ENCODE measurements at places on chromosomes 2 and 18.

GRCh38 chr2:223860809-223861738, 23.7 kb upstream of the AP1S3 start:
- DNase-seq: no peak

- DNase-seq: no peak
These were observed 54.1 kb downstream of the RNU4ATAC start for GRCh38 chr2:121584741-121585140.

- no peak for DNase-seq
These were observed 54.0 kb upstream of the GPR45 start for GRCh38 chr2:105187531-105187930.

DNA sequence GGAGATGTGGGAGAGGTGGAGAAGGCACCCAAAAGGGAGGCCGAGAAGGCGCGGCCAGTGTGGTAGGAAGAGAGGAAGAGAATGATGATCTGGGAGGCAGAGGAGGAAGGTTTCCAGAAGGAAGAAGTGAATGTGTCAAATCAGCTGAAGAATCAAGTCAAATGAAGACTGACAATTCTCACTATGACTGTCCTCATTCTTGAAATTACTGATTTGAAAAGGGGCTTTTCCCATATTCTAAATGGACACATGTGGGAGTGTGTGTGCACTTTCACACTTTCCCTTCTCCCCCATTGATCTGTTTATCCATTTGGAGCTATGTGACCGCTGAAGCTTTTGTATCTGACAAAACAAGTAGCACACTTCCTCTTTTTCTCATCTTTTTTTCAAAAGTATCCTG, 6.1 kb downstream of the AFF3 start:
- DNase-seq: no peak

GRCh38 chr18:4276953-4277585, 178.0 kb downstream of the DLGAP1 start:
- DNase-seq: no peak

GRCh38 chr2:149021271-149021719, 17.2 kb upstream of the LYPD6B start:
- no peak for DNase-seq

- DNase-seq: no peak
These were observed 54.2 kb downstream of the BCL2 start for GRCh38 chr18:63265326-63265725.

Measured in NCI-H187 treated with DMSO at 0.1 percent for 48 hours (cell line).